Activated CD4-positive, alpha-beta T cell treated with anti-CD3 and anti-CD28 coated beads, Interleukin-2, Interleukin-4, amounts not matched to agents 100 ng/mL and 50 ng/mL, durations not matched to agents 16 hours and 8 hours (primary cell): ENCODE measurements at places on chromosomes 4 and X.

DNA sequence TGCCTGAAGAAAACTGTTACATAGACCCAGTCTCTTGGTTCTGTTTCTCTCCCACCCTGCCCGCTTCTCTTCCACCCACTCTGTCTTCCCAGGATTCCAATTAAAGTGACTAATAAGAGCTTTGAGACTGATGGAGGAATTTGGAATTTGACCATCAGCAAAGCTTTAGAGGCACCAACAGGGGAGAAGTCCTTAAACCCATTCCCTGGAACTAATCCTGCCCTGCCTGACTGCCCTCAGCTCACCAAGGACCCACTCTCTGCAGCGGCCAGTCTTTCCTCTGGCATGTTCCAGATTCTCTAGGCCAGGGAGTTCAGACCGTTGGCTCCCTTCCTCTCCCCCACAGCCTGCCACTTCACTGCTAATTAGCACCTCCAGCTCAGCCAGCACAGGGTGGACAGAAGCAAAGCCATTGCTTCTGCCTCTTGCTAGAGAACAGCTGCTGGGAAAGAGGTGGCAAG lies 23.9 kb downstream of the SCD5 start:
- no peak for DNase-seq

DNA sequence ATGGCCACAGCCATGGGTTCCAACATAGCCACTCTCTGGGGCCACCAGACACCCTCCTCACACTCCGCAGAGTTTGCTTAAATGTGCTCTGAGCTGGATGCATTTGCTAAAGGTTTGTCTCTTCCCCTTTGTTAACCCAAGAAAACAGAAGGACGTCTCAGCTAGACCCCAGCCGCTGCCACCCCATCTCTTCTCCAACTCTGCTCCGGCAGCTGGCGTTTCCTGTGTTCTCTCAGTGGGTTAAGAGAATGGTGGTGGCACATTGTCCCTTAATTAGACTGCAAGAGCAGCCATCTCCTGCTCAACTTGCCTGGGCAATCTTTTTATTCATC lies 43.7 kb upstream of the FAM9C start:
- peak; percentile 34 for DNase-seq

DNA sequence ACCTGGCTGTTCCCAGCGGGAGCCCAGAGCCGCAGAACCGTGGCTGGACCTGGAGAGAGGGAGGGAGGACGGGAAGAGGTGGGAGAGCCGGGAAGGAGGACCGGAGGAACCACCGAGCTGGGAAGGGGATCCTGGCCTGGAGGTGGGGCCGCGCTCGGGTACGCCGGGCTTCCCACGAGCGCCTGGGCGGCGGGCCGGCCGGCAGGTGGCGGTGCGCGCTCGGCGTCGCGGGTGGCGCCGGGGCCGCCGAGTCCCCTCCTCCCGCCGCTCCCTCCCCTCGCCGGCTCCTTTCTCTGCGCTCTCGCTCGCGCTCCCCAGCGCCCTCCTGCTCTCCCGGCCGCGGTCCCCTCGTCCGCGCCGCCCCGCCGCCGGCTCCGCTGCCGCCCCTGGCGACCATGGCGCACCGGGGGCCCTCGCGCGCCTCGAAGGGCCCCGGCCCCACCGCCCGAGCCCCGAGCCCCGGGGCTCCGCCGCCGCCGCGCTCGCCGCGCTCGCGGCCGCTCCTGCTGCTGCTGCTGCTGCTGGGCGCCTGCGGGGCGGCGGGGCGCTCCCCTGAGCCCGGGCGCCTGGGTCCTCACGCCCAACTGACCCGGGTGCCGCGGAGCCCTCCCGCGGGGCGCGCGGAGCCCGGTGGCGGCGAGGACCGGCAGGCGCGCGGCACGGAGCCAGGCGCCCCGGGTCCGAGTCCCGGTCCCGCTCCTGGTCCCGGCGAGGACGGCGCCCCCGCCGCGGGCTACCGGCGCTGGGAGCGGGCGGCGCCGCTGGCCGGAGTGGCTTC lies at the start of gene SORCS2:
Gene SORCS2 (plus strand): TSS at position 287 of the 778 bp plus-strand sequence.
- peak; percentile 44 for DNase-seq

- no peak for DNase-seq
Observed at GRCh38 chr4:74413265-74413664, 31.7 kb upstream of the AREG start.

- DNase-seq, result no peak
Observed at GRCh38 chr4:138996090-138996489, 19.5 kb upstream of the NOCT start.

GRCh38 chr4:17448689-17449088 lies 63.2 kb downstream of the QDPR start:
- no peak for DNase-seq

GRCh38 chr4:147336252-147336651 lies 144.6 kb upstream of the EDNRA start:
- no peak for DNase-seq

DNA sequence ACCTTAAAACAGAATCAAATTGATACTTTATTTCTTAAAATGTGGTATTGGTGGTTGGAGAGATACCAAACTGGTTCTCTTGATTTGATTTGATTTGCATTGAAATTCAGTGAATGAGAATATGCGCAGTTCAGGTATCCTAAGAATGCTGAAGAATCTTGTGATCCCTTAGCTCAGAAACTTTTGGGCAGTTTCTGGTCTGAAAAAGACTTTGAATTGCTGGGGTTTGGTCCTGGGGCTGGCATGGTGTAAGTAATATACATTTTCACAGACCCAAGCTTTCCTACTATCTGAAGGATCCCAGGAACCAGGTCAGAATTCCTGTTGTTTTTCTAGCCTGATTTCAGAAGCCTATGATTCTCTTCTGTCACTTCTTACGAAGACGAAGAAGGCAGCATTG lies 6.6 kb downstream of the RAB33B start:
- no peak for DNase-seq

GRCh38 chrX:78066110-78066509 lies 37.9 kb upstream of the PGK1 start:
- DNase-seq, result no peak

GRCh38 chr4:86825511-86825910 lies 23.7 kb downstream of the SLC10A6 start:
- no peak for DNase-seq

GRCh38 chr4:88107406-88108107 lies 50.9 kb downstream of the ABCG2 start:
- no peak for DNase-seq

DNA sequence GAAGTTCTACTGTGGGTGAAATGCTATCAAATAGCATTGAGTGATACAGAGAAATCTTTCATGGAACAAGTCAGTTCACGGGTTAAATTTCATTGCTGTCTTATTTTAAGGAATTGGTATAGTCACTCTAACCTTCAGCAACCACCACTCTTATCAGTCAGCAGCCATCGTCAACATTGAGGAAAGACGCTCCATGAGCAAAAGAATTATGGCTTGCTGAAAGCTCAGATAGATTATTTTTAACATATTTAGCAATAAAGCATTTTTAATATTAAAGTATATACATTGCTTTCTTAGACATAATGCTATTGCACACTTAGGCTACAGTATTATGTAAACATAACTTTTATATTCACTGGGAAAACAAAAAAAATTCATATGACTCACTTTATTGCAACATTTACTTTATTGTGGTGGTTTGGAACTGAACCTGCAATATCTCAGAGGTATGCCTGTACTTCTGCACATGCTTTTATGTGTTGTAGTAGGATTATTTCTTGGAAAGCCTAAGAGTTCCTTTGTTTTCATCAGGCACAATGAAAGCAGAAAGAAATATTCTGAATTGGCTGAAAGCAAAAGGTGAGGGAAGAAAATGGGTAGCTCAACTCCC lies 586.7 kb downstream of the GBA3 start:
- no peak for DNase-seq
